ENCODE measurements at places on chromosomes 4 and X.

GRCh38 chrX:100098660-100099375, 311.3 kb downstream of the PCDH19 start:
- no peak for DNase-seq

DNA sequence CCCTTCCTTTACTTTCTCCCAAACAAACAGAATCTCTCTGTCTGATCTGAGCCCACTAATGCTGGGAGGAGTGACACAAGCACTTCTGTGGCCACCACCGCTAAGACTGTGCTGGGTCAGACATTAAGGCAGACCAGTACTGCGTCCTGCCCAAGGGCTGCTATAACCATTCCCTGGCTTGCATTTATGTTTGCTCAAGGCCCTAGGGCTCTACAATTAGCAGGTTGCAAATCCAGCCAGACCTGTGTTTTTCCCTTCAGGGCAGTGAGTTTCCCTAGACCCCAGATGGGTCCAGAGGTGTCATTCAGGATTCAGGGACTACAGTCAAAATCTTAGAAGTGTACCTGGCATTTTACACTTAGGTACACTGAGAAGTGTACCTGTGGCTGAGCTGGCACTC, 89.7 kb downstream of the SPANXN4 start:
- no peak for DNase-seq

- DNase-seq: no peak
Measured at GRCh38 chrX:115264009-115264408, 25.5 kb upstream of the LUZP4 start.

DNA sequence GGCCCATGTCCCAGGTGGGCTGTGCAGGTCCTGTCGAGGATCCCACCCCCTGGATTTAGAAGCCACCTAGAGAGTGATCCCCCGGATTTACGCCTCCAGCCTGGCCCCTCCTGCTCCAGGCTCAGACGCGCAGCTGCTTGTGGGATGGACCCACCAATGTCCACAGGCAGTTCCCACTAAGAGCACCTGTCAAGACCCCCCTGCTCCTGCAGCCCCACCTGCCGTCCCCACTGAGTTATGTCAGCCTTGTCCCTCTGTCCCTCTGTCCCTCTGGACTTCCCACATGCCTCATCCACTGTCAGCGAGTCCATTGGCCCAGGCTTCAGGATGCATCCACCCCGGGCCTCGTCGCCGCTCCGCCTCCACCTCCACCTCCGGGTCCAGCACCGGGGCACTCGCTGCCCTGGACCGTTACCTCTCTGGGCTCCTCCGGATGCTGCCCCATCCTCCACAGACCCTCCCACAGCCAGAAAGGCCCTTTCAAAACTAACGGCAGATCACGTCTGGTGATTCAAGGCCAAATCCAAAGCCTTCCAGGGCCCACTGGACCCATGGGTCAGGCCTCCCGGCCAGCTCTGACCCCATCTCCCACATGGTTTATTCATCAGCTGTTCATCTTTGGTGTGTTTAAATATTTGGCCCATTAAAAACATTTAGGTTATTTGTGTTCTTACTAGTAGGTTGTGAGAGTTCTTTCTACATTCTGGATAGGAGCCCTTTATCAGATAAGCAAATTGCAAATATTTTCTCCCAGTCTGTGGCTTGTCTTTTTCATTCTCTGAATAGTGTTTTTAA, 28.3 kb downstream of the HTRA3 start:
- DNase-seq: no peak

- DNase-seq: no peak
Measured at GRCh38 chrX:7127056-7127455, 20.5 kb upstream of the STS start.

DNA sequence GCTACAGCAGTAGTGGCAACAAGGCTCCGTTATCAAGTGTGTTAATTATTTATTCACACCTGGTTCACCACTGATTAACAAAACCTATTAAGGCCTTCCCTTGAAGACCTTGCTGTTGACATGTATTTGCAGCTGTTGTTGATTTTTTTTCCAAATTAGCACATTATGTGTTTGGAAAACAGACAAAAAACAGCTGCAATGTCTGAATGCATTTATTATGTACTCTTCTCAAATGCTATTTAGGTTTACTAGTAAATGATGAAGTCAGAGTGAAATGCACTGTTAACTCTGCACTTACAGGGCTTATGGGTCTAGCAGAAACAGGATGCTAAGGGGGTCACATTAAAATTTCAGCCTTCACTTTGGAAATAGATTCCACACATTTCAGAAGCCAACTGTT, 99.5 kb upstream of the PCDH7 start:
- DNase-seq: no peak

DNA sequence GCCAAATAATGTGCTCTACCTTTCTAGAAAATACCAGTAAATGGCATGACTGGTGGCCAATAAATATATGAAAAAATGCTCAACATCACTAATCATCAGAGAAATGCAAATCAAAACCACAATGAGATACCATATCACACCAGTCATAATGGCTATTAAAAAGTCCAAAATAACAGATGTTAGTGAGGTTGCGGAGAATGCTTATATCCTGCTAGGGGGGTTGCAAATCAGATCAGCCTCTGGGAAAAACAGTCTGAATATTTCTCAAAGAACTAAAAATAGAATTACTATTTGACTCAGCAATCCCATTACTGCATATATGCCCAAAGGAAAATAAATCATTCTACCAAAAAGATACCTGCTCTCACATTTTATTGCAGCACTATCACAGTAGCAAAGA, 115.1 kb downstream of the RASGEF1B start:
- no peak for DNase-seq

DNA sequence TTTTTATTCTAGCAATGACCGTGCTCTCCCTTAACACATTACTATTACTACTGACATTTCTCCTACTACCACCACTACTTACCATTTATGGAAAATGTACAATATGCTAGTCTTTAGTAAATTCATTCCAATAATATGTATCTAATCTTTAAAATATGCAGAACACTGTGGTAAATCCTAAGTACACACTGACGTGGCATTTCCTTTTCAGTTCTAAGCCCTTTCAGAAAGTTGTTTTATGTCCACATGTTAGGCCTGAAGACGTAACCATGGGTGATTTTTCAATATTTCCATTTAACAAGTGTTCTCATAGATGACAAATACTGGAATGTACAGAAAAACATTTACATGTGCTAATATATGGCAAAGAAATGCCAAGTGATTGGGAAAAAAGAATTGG, 268.6 kb upstream of the SLIT2 start:
- DNase-seq: no peak

DNA sequence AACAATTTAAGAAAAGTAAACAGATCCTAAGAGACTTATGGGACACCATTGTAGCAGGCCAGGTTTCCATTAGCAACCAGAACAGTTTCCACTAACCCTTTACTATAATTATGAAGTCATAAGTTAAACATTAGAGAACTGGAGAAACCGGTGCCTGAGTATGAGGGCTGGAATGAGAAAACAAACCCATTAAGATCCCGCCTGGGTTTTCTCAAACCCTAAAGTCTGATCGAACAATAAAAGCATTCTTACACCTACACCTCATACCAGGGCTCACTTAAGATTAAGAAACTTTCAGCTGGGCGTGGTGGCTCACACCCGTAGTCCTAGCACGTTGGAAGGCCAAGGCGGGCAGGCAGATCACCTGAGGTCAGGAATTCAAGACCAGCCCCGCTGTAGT, 13.7 kb upstream of the DHX15 start:
- DNase-seq: no peak

DNA sequence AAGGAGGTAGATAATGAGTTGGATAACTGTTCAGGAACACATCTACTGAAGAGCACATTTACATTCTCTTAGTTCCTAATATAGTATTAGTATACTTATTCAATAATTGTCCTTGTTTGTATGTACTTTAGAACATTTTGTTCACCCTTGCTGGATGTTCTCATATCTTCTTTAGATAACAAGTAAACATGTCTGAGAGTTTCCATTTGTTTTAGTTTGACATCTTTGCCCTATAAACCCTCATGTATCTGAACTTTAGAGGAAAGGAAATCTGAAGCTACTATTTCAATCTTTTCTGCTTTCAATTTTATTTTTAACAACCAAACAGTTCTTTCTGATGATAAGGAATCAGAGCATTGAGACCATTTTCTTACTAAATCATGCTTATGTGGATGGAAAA, 518.6 kb downstream of the RPA4 start:
- no peak for DNase-seq

- DNase-seq: no peak
Measured at GRCh38 chr4:30722092-30722358, 1.9 kb downstream of the PCDH7 start.

- no peak for DNase-seq
Measured at GRCh38 chr4:102091656-102092055, 253.6 kb downstream of the SLC39A8 start.

- no peak for DNase-seq
Measured at GRCh38 chr4:69649207-69649606, 3.8 kb downstream of the UGT2A1 start.

- DNase-seq: no peak
Measured at GRCh38 chrX:9147726-9148125, 113.8 kb upstream of the FAM9B start.

DNA sequence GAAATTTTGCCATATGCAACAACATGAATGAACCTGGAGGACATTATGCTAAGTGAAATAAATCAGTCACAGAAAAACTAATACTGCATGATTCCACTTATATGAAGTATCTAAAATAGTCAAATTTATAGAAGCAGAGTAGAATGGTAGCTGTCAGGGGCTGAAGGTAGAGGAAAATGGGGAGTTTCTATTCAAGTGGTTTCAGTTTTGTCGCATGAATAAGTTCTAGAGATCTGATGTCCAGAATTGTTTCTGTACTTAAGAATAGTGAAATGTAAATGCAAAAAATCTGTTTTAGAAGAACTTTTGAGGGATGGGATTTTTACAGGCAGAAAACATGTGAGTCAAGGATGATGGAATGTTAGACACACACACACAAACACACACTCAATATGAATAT, 34.1 kb downstream of the SLITRK4 start:
- no peak for DNase-seq

DNA sequence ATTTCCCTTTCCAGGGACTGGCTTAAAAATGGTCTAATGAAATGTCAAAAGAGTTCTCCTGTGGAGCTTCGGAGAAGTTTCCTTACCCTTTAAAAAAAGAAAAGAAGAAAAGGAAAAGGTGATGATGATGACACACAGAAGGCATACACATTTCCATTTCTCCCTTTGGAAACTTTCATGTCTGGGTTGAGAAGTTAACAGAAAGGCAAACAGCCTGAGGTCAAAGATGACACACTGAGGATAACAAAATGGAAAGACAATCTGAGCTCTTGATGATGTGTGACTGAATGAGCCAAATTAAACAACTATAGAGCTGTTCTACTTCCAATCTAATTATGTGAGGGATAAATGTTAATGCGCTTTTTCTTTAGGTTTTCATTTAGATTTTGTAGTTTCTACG, 32.2 kb downstream of the NFXL1 start:
- DNase-seq: no peak

DNA sequence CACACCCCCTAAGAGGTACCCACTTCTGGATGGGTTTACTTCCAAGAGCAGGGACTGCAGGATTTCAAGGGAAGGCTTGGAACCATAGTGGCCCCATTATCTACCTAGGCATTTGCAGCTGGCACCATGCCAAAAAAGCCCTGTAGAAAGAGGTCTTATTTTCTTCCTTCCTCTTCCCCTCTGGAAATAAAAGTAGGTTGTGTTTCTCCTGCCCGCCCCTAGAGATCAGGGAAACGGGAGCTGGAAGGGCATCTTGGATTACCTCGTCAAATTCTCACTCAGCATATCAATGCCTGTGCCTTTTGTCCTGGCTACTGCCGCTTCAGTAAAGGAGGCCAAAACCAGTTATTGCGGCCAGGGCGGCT, 1.6 kb downstream of the SCD5 start:
- DNase-seq: no peak

DNA sequence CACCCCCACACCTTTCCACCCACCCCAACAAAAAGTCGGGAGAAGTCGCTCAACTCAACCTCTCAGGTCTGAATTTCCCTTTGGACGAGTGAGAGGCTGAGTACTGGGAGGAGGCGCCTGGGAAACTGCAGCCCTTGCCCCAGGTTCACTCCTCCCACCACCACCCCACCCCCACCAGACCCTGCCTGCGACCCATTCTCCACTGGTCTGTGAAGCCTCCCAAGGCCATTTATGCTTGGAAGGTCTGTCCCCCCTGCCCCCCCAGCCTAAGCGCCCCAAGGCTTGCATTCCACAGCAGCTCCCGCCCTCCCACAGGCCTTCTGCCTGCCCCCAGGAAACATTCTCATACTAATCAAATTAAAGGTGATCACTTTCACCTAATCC, 27.2 kb downstream of the ELF4 start:
- DNase-seq: no peak

GRCh38 chr4:85952528-85952927, 407.3 kb downstream of the MAPK10 start:
- no peak for DNase-seq

DNA sequence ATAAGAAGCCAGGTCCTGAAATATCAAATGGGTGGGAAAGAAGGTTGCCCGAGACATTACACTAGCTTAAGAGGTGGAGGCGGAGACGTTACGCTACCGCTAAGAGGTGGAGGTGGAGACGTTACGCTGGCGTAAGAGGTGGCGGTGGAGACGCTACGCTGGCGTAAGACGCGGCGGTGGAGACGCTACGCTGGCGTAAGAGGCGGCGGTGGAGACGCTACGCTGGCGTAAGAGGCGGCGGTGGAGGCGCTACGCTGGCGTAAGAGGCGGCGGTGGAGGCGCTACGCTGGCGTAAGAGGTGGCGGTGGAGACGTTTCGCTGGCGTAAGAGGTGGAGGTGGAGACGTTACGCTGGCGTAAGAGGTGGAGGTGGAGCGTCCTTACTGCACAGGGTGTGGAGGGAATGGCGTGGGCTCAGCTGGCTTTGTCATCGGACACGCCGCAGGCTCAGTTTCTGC, 12.8 kb downstream of the CYP4V2 start:
- peak; percentile 77 for DNase-seq

DNA sequence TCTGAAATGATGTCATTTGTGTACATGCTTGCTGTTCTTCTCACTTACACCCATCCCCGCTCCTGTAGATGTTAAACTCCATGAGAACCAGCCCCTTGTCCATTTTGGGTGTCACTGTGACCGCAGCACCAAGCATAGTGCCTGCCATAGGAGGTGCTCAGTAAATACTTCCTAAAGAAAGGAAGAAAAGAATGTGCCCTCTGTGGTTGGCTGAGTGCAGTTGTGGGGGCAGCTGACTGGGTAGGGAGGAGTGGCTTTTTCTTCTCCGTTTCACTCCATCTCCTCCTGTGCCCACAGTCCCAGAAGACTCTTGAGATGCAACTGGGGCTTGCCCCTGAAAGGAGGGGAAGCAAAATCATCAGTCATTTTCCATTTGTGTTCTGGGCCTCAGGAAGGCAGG, 25.5 kb downstream of the PHEX start:
- no peak for DNase-seq

DNA sequence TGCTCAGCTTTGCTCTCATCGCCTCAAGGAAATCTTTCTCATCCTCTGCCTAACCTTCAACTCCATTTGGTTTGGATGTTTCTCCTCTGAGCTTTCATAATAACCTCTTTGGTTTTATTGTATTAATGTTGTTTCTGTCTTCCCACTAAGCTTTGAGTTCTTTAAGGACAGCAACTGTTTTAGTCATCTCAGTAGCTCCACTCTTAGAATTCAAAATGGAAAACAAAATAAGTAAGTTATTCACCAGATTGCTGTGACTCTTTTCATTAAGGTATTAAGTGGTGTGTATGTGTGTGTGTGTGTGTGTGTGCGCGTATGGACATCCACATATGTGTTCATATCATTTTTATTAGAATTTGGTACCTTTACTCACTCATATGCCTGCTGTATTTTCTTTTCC, 279.2 kb upstream of the BOD1L1 start:
- no peak for DNase-seq

- DNase-seq: no peak
Measured at GRCh38 chrX:86195343-86195742, 47.1 kb downstream of the DACH2 start.

- no peak for DNase-seq
Measured at GRCh38 chr4:68319040-68319439, 30.9 kb downstream of the YTHDC1 start.

Measured in stimulated activated CD4-positive, alpha-beta T cell treated with anti-CD3 and anti-CD28 coated beads, Interleukin-1b, Interleukin-23, amount 100 ng/mL, for 48 hours (primary cell).